Transverse colon (tissue), 4 donors: ENCODE measurements at places on chromosomes 12 and 14.

- DNase-seq, result no peak
Observed at GRCh38 chr12:29160230-29160629, 11.2 kb downstream of the FAR2 start.

DNA sequence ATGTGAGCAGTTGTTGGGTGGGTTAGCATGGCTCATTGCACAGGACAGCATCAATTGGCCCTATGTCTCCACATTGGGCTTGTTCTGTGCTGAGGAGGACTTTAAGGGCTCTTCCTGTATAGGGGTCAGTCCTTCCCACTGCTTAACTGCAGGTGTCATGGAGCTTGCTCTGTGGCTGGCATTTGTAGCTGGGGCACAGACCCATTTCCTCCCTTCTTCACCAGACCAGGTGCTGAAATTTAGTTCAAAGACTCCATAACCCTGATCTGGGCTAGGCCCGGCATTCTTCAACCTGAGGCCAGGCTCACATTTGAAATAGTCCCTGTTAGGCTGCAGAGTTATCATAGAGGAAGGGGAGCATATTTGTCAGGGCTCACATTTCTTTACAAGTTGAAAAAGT lies 12.8 kb downstream of the CHST11 start:
- DNase-seq, result no peak

GRCh38 chr14:101235335-101236103 lies 325.8 kb upstream of the DIO3 start:
- DNase-seq, result peak; percentile 65

DNA sequence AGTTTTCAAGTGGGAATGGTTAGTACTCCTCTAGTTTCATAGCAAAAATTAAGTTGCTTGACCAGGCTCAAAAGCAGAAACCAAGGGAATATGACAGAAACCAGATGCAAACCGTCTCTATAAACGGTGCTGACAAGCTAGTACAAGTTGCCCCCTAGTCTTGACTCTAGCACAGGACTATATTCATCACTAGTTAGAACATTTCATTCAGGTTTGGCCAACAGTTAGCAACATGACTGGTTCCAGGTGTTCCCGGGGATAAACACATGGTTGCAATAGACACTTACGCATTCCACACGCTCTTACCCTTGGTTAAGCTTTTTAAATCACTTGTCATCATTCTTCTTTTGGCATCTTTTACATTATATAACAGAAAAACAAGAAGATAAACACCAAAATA lies 103.6 kb downstream of the SCFD1 start:
- no peak for DNase-seq

GRCh38 chr12:17134315-17134714 lies 528.4 kb upstream of the LMO3 start:
- DNase-seq, result no peak

- DNase-seq, result peak; percentile 16
Observed at GRCh38 chr14:99944241-99944651, 121.0 kb upstream of the EVL start.
